ENCODE measurements at places on chromosomes 11 and 22.

GRCh38 chr22:47122441-47123000 is 360.1 kb downstream of the TBC1D22A start:
- no peak for DNase-seq

DNA sequence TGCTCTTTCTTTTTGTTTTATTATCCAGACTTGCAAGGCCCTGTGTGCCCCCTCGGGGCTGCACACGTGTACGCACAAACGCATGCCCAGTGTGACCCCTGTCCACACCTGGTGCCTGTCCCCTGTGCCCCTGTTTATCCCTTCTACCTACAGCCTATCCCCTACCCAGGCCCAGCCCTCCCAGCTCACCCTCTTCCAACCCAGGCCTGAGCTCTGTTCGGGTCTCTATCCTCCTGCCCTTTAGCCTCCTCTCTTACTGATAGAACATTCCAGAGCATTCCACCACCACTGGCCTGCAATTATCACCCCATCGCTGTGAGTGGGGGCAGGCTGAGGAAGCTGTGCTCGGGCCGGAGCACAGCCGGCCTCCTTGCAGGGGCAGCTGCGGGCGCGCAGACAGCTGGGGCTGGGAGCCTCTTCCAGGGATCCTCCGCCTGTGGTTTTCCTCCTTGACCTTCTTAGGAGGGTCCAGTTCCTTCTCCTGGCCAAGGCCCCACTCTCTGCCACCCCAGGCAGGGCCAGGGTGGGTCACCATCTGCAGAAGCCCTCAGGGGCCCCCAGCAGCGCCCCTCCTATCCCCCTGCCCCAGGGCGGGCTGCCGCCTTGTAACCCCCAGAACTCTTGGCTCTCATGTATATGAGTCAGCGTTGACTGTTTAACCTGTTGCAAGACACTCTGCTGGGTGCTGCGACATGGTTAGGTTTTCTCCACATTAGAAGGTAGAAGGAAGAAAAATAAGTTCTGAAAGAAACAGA is 41.8 kb upstream of the KCNQ1OT1 start:
- no peak for DNase-seq

DNA sequence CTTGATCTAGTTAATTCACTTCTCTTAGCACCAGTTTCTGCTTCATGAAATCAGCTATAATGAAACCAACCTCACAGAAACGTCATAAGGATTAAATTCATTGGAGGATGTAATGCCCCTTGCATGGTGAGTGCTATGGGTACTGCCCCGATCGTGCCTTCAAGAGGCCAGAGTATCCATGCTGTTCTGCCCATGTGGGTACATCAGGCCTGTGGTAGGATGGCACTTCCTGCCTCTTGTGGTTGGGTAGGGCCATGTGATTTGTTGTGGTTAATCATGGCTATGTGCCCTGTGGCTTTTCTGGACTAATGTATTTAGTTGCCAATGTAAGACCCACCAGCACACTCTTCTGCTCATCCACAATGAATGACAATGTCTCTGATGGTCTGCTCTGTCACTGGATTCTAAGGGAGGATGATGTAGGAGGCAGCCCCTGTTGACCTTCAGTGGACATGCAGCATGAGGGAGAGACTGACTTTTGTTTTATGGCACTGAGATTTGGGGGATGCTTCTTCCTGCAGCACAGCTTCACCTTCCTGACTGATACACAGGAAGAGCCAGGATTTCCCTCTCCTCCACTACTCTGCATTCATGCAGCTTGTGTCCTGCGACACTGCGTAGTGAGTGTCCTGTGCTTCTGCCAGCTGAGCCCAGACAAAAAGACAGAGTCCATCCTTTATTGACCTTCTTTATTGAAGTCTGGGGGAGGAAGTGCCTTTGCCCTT is 66.2 kb downstream of the DHCR7 start:
- no peak for DNase-seq

- DNase-seq, result no peak
Measured at GRCh38 chr22:17897858-17898257, 123.6 kb upstream of the BID start.

DNA sequence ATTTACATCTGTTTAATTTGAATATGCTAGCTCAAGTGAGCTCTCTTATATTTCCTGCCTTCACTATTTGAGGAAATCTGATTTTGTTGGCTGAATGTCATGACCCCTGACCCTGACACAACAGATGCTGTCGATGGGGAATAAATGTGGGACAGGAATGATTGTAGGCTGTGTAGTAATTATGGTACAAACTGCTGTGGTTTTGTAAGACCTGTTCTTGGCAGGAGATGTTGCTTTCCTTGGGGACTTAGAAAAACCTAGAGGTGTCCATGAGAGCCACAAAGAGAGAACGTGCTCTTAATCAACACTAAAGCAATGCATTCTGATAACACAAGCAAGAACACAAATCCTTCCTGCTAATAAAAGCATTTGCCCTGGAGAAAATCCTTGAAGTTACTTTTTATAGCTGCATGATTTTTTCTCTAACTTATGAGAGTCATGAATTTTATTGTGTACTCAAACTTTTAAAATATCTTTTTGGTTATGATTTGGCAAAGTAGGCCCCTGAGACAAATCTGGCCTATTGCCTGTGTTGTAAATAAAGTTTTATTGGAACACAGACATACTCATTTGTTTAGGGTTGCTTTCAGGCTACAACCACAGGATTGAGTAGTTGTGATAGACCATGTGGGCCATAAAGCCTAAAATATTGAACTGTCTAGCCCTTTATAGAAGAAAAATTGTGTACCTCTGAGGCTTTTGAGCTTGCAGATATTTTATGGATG is 90.2 kb downstream of the DDX10 start:
- peak; percentile 17 for DNase-seq
